ENCODE measurements at places on chromosomes 2 and 18.

- DNase-seq, result no peak
These were observed 660.1 kb upstream of the RAB6C start for GRCh38 chr2:129319422-129319717.

DNA sequence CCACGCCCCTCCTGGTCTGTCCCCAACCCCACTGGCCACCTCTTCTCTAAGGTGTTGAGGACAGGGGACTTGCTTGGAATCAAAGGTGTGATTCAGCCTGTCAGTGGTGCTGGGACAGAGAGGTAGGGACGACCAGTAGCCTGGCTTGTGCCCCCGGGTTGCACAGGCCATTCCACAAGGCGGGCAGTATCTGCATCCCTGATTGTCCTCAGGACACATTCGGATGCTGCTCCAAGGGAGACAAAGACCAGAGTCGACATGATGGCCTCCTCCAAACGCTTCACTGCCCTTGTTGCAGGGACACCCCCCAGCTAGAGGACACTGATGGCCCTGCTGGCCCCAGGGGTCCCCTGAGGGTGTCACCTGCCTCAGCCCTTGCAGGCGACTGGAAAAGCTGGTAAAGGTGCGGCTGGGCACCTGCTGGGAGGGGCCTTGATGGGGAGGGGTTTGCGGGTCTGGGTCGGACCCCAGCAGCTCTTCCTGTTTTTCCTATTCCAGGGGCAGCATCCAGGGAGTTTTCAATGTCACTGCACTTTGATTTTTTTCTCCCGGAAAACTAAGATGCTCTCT, 98.0 kb downstream of the PTGR3 start:
- no peak for DNase-seq

DNA sequence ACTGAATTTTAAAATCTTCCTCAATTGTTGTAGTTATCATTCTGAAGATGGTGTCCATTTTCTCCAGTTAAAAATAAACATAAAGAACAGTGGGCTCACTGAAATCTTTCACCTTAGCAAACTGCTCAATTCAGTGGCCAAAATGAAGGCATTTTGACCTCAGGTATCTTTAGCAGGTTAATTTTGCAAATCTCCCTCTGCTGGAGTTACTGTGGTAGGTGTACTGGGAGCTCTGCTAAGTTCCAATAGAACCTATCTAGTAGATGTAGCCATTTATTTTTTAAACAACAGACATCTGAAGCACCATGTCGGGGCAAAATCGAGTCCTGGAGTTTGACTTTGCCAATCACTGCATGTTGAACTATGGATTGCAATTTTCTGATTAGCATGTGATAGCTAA, 177.1 kb downstream of the IRS1 start:
- DNase-seq, result no peak

DNA sequence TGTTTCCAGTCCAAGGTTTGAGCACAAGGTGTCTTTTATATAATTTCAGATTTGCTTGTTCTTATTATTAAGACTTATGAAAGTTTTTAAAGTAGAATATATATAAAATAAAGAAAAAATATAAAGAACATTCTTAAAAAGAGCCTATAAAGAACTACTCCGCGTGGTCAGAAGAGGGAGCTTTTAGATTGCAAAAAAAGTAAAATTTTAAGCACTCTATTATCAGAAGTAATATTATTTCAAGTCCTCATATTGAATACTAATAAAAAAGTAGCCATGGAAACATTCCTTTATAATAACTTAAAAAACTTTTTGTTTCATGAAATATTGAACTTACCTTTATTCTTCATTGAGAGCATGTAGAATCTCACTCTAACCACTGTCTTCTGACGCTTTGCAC, 51.4 kb downstream of the LINC00305 start:
- DNase-seq, result no peak
